ENCODE measurements at places on chromosomes 6 and 20. TPM values are rescaled to one million over a fixed set of nuclear protein-coding genes. Genes with fewer than 3 reads are reported as not detected.
A peak's percentile ranks its signal among the peaks of the same experiment; 100 is the strongest.

Gene HAO1
- not detected for total RNA-seq

DNA sequence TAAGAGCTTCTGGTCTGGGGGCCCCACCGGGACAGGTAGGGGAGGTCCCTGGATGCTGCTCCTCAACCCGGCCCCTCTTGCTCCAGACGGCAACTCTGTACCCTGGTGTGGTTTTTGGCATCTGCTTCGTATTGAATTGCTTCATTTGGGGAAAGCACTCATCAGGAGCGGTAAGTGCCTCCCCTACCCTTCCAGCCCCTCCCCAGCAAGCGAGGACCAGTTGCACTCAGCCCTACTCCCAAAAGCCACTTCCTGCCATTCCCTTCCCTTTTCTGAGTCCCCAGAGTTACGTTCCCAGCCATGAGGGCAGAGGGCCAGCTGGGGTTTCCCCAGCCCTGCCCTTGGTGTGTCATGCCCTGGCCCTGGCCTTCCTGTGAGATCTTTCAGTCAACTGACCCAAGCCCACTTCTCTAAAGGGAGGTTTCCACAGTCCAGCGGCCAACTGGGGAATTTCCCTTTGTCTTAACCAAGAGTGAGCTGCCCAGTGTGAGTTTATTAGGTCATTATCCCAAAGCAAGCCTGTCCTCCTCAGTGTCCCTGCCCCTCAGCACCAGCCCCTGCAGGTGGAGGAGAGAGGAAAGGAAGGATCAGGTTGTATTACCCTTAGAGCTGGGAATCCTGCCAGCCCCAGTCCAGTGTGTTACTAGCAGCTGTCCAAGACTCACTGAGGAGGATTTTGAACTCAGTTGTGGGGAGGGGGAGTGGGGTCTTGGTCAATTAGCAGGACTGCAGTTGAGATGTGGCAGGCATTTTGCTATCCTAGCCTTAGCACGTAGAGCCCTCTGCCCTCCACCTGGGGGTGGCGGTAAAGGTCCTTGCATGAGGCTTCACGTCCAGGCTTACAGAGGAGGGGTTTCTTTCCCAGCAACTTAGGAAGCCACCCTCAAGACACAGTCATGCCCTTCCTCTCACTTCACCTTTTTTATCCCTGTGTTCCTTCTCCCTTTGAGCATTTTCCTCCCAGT is 45.8 kb downstream of the TM9SF4 start:
- DNase-seq = peak; percentile 22

Gene KHDRBS2
- total RNA-seq = not detected

GRCh38 chr20:59676851-59677182 is 72.5 kb downstream of the PHACTR3 start:
- DNase-seq = no peak

GRCh38 chr20:60573003-60573680 is 614.9 kb downstream of the CDH26 start:
- no peak for DNase-seq

Gene NOTCH4
- total RNA-seq = 0.64 TPM

DNA sequence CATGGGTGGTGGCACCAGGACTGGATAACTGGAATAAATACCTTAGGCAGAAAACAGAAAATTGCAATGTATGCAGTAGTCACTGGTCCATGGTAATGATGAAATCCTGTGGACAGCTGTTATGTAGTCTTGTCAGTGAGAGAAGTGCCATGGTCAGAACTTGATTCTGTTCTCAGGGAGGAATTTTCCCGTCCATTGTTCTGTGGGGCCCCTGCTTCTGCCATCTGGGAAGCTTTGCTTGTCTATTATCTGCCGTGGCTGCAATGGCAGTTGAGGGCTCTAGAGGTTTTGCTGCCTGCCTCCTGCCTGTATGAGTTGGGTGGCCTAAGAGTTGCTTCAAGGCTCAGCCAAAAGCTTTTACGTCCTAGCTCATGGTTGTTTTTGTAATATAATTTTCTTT is 126.8 kb upstream of the SLC35B3 start:
- DNase-seq = no peak

DNA sequence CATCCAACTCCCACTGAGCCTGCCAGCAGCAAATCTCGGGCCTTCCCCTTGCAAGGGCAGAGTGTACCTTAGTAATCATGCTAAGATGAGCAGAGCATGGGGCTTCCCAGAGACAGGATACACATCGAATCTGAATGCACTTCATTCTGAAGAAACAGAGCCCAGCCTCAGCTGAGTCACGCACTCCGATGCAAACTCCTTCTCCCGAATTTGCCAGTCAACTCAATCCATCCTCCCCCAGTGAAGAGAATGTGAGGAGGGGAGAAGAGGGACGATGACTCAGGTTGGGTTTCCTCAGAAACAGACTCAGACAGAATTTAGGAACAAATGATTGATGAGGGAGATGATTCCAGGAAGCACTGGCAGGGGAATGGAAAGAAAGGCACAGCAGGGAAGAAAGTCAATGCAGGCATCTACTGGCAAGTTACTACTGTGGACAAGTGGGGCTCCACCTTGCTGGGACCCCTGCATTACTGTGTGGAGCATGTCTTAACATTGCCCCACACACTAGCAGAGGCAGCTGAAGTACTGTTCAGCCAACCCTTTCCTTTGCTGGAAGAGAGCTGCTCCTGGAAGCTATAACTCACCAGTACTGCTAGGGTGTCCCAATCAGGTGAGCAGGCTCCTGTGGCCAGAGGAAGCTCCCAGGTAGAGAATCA is 251.6 kb downstream of the ADGB start:
- DNase-seq = no peak

GRCh38 chr6:49142421-49143151 is 320.5 kb downstream of the MMUT start:
- DNase-seq = no peak

- DNase-seq = no peak
These were observed 34.0 kb upstream of the VSTM2L start for GRCh38 chr20:37868851-37869333.

DNA sequence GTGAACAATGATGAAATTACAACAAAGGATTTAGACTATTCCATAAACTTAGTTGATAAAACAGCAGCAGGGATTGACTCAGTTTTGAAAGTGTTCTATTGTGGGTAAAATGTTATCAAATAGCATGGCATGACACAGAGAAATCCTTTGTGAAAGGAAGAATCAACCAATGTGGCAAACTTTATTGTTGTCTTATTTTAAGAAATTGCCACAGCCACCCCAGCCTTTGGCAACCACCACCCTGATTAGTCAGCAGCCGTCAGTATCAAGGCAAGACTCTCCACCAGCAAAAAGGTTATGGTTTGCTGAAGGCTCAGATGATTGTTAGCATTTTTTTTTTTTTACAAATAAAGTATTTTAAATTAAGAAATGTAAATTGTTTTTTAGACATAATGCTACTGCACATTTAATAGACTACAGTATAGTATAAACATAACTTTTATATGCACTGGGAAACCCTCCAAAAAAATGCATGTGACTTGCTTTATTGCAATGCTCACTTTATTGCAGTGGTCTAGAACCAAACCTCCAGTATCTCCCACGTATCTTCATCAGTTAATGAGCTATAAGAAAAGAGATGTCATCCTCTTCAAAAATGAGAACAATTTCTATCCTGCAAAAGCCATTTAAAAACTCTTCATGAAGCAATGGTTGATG is 162.7 kb downstream of the SOBP start:
- no peak for DNase-seq

Gene SLC17A3
- total RNA-seq = 0.20 TPM
